ENCODE measurements at places on chromosomes 4 and X.

GRCh38 chrX:48511560-48511959 lies 2.8 kb downstream of the PORCN start:
- no peak for DNase-seq

DNA sequence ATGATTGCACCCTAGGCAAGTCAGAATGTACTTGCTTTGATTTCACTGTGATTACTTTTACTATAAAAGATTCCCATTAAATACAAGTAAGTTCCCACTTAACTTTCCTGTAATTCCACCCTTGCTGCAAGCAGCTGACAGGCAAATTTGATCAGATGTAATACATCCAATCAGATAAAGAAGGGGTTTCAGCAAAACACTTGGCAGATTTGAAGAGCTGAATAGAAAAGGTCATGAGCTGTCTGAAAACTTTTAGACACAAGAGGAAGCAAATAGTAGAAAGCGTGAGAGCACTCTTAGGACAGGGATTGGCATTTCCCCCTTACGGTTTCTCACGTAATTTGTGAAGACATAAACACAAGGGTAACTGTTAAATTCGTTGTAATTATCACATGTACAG lies 22.8 kb downstream of the HSD17B13 start:
- DNase-seq, result no peak

- DNase-seq, result no peak
Measured at GRCh38 chr4:27176400-27176799, 315.8 kb downstream of the STIM2 start.

DNA sequence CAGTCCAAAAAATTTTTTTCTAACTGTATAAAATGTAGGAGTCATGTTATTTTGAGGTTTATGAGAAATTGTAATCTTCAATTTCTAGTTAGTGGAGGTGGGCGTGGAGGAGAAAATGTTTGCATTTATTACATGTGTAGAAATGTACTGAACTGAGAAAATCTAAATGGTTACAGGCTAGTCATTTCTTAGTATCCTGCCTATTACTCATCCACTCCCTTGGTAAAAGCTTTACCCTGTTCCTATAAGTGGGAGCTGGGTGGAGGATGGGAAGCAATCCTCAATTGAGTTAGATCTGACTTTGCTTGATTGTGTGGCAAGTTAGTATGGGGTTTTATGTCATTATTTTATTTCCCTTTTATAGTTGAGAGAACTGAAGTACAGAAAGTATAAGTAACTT lies 73.8 kb downstream of the POLA1 start:
- no peak for DNase-seq

DNA sequence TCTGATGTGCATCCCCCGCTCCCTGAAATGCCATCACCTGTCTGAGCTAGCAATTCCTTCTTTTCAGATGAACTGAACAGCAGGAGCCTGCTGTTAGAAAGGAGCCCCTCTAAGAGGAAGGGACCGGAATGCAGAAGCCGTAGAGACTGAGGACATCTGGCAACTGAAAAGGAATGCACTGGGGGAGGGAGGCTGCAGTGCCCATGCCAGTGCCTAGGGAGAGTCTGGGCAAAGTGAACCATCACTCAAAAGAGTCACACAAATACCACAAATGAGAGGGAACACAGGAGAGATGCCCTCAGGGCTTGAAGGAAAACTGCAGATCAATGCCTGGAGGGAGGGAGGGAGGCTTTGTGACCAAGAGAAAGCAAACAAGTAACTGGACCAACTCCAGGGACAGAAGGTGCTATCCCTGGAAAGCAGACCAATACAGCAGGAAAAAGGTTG lies 93.9 kb upstream of the CBR4 start:
- no peak for DNase-seq

DNA sequence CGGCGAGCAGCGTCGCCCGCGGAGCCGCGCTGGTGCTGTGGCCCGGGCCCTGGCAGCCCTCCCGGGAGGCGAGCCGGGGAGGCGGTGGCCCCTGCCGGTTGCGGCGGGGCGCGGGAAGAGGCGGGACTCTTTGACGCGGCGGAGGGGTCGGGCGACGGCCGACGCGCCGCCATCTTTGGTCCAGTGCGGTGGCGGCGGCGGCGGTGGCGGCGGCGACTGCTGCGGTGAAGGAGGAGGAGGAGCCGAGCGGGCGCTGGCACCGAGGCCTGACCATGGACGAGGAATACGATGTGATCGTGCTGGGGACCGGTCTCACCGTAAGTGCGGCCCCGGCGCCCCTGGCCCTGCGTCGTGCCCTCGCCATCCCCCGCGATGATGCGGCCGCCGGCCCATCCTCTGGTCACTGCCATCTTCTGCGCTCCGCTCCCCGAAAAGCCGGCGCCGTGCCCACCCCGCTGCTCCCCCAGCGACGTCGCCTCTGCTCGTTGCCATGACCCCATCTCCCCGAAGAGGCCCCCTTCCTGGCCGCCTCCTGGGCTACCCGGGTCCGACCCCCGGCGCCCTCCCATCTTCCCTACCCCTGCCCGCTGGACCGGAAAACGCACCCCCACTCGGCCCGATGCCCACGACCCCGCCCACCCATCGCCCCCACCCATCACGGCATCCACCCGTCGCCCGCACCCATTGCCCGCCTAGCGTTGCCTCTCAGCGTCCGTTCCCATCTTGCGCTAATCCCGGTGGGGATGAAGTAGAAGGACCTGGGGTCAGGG lies at the start of gene GDI1:
Gene GDI1, plus strand, starts transcription at position 172 of the 770 bp plus-strand sequence. Its CDS starts 101 bp downstream, at position 273.
- no peak for DNase-seq

GRCh38 chr4:90845777-90846176 lies 718.6 kb downstream of the CCSER1 start:
- no peak for DNase-seq

- no peak for DNase-seq
Measured at GRCh38 chr4:144666539-144667175, 20.7 kb downstream of the HHIP start.

DNA sequence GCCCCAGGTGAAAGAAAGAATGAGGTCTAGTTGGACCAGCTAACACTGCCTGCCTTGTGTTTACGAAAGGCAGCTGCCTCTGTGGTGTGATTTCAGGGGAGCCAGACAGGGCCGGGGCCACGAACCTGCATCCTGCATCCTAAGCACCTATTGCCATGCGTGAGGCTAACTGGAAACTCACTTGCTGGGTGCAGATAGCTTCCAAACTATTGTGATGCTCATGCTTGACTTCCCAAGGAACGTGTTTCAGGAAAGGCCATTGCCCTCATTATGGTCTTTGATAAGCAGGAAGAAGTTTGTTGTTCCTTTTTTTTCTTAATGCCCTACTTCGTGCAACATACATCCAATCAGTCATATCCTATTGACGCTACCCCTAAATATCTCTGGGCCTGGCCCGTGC lies 2.3 kb upstream of the IRF2 start:
- DNase-seq, result no peak

DNA sequence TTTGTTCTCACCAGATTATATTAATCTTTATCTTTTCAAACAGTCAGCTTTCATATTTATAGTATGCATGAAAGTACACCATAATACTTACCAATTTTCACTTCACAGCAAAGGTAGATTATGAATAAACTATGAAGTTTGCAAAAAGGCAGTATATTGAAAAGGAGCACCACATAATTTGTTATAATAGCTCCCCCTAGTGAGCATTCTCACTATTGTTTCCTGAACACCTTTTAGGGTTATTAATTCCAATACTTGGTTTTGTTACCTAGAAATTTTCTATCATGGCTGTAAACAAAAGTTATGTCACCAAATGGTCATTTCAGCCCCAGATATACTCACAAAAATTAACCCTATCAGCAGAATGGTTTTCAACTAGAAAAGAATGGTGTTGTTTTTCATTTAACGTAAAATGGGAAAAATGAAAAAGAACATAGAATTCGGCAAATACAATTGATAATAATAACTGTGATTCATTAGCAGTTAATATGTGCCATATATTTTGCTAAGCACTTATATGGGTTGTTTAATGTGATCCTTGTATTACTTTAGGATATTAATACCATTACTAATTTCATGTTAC lies 30.2 kb upstream of the NKX6-1 start:
- DNase-seq, result no peak

- DNase-seq, result no peak
Measured at GRCh38 chr4:48290146-48290772, 20.6 kb upstream of the TEC start.

DNA sequence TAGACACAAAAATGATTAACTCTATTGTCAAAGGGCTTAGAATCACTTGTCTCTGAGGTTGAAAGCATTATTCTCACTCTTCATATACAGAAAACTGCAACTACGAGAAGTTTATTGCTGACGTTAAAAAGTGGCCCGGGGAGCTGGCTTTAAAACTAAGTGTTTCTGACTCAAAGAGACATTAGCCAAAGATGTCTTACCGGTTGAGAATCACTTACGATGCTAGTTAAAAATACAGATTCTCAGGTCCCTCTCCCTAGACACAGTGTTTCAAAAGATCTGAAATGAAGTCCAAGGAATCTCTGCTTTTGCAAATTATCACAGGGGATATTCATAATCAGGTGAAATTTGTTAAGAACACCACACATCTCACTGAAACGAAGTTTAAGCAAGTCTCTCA lies 1.2 kb downstream of the GNPDA2 start:
- DNase-seq, result no peak

- DNase-seq, result no peak
Measured at GRCh38 chr4:14184265-14184664, 556.7 kb upstream of the BOD1L1 start.

DNA sequence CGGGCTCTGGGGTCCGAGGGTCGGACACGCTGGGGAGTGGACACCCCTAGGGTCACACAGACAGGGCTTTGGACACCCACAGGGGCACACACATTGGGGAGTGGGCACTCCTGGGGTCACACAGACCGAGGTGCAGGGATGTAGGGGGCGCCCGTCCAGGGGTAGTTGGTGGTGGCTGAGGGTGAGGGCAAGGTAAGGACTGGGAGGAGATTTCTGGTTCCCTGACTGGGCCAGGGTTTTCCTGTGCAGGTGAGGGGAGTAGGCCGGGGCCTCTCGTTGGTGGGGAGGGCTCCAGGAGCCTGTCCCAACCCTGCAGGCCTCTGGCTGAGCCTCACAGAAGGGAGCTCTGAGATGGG lies 21.9 kb upstream of the WDR45 start:
- DNase-seq, result no peak

DNA sequence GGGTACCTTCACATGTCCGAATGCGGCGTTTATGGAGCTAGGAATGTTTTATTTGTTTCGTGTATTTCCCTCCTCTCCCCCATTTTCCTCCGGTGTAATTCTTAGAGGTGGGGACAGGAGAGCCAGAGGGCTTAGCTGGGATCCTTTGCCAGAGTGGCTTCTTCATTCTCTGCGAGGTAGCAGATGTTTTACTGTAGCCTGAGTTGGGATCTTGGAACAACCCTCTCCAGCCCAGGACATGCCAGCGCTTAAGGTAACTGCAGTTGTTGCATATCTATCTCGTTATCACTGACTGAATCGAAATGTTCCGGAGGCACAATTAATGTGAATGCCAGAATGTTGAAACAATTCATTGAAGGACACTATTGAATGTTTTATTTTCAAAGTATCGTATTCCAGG lies 59.0 kb upstream of the DYNLT3 start:
- no peak for DNase-seq

DNA sequence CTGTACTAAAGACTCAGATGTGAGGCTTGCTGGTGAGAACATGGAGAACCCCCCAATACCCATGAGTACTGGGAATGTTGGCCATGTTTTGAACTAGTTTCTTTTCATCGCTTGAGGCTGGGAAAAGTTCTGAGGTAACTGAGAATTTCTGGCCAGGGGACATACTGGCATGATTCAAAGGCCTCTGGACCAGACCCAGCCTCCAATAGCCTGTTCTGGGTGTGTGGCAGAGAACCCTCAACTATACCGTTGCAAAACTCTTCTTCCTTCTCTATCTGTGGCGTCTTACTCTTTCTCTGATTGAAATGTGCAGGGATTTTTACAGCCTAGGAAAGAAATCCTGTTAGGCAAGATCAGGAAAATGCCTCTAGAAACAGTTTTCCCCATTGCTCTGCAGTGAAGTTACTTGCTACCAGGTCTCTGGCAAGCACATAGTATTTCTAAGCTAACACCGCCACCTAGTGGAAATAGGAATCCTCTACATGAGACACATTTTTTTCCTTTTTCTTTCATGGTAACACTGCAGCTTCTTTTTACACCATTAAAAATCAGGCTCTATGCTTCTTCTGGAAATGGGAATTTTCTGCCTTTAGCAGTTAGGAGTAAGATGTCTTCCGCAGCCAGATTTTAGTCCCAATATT lies 170.7 kb upstream of the ZCCHC13 start:
- no peak for DNase-seq

GRCh38 chr4:100948911-100949310 lies 398.4 kb downstream of the PPP3CA start:
- DNase-seq, result no peak

- DNase-seq, result no peak
Measured at GRCh38 chr4:186693159-186693815, 30.4 kb downstream of the FAT1 start.

DNA sequence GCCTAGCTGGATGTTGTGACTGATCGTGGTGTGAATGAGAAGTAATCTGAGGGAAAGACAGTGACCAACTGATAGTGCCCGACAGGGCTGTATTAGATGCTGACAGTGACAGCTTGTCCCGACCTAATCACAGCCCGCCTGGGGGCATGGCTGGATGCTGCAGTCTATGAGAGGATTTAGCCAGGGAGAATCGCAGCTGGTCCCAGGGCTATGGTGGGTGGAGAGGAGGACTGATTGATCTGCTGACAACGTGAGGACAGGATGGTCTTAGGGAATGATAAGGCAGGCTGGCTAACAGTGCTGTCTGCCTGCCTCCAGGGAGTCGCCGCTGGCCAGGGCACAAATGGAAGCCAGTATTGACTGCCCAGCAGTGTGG lies 621 bp upstream of the SUV39H1 start:
- no peak for DNase-seq

DNA sequence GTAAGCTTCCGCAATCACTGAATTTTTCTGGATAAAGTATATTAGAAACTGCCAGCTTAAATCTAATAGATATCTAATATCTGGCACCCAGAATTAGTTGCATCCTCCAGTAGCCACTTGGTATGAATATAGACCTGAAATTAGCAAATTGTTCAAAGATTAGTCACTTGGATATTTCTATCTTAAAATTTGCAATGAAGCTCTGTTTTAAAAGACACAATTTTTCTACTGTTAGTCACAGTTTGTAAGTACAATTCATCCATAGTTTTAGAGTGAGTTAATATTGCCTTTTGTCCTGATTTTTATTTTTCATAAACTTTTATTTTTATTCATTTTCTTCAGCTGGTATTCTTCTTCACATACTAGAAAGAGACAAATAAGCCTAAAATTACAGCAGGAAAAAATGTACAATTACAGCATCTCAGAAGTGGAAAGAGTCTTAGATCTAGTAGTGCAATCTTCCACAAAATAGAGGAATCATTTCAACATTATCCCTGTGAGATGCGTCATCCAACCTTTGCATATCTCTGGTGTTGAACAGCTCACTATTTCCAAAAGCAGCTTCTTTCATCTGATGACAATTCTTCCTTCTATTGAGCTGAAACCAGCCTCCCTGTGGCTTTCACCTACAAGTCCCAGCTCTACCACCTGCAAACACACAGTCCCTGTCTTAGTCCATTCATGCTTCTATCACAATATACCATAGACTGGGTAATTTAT lies 190.0 kb upstream of the AR start:
- no peak for DNase-seq

DNA sequence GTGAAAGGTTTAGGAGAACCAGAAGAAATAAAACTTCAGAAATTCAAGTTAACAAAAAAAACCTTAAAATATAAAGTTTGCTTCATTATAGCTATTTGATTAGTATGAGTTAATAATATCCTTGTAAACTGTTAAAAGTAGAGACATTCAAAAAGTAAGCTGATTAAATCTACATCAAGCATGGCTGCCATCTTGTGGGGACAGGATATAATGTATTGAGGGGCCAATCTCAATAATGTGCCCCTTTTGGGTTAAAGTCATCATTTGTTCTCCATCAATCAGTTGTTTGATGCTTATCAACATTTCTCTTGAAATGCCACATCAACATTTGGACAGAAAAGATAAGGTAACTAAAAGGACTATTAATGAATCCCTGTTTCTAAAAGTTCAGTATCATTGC lies 4.6 kb upstream of the GRID2 start:
- no peak for DNase-seq
